ENCODE measurements at places on chromosomes 5 and 9.

DNA sequence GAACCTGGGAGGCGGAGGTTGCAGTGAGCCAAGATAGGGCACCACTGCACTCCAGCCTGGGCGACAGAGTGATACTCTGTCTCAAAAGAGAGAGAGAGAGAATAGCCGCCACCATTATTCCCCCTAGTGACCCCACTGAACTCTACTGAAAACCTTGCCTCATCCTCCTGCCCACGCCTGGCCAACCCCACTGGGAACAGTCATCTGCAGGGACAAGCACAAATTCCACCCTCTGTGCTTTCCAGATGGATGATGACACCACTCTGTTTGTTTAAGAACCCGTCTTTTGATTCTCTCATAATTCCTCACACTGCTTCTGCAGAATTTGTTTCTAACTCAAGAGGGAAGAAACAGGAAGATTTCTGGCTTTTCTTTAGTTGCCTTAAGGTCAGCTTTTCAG, 12.2 kb downstream of the BHMT2 start:
- DNase-seq, result no peak

DNA sequence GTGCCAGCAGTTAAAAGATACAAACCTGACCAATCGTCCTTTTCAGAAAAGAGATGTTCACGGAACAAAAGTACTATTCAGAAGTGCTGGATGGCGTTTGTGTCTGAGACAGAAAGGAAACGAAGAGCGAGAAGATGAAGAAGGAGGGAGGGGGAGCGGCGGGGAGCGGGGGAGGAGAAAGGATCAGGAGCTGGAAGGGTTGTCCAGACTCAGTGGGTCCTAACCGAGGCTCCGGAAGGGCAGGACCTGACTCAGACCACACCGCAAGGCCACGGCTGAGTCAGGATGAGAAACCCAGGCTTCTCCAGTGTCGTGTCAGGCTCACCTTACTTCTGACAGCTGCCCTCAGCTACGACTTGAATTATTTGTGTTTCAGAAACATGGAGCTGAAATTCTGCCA, 46.2 kb downstream of the PAX5 start:
- DNase-seq, result no peak

DNA sequence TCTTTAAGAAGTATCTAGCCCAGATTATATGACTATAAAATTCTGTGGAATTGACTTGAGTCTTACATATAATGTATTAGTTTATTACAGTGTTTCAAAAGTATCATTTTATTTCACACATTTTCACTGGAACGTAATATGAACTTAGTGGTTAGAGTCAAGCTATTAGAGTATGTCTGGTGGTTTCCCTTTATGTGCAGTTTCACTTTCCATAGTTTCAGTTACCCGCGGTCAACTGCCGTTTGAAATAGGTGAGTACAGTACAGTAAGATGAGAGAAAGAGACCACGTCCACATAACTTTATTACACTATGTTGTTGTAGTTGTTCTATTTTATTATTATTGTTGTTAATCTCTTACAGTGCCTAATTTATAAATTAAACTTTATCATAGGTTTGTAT, 50.5 kb downstream of the COMMD10 start:
- DNase-seq, result no peak

DNA sequence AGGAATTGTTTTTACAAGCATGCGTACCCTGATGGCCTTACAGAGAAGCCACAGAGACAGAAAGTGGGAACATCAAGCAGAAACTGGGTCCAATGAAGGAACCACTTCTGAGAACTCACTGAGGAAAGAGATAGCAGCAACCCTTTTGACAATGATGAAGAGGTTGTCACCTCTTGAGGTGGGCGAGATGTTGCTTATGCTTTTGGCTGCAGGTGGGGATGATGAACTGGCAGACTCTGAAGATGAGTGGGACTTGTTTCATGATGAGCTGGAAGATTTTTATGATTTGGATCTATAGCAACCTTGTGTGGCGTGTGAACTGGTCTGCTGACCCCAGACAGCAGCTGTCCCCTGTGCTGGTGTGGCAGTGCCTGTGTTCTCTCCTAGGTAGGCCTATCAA, 50.9 kb downstream of the ZNF510 start:
- DNase-seq, result no peak

- no peak for DNase-seq
Observed at GRCh38 chr5:167143716-167144115, 1147.7 kb upstream of the WWC1 start.

DNA sequence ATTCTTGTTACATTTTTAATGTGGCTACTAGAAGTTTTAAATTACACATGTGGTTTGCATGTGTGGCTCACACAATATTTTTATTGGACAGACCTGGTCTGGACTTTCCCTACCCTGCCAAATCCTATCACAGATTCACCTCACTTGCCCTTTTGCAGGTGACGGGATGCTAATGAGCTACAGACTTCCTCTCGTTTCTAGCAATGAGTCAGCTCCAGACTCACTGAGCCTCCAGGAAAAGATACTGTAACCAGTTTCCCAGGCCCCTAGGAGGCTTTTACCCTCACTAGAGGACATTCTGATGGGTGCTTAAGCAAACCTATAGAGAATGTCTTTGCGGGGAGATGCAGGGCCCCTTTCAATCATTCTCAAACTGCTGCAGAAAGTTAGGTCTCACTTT, 135.4 kb downstream of the WDR41 start:
- DNase-seq, result no peak

DNA sequence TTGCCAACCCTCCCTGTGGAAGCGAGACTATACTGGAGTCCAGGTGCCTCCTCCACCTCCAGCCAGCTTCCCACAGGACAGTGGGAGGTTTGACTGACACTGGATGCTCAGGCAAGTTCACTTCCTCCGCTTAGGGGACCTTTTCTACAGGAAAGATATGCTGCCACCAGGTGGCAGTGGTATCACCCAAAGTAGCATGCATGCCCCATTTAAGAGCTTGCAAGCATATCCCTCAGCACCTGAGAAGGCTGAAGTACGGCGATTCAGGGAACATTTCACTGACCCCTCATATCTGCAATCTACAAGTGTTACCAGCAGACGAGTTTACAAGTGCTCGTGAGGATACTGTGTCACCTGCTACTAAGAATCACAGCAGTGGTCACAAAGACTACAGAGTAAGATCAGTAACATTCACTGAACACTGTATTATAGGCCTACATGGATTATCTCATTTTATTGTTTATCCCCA, 75.5 kb downstream of the KLHL3 start:
- peak; percentile 52 for DNase-seq

DNA sequence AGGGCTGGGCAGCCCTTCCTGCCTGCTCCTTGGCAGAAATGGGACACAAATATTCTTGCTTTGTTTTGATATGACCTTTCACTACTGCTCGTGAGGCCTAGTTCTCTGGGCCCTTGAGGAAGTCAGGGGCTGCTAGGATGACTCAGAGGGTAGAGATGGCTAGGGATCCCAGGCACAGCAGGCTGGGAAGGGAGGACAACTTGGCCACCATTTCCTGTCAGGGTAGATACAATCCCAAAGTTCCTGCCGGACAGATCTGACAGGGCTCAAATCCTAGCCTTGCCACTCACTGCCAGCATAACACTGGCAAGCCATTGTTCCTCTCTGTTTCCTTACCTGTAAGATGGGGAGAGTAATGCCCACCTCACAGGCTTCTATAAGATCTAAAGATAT, 31.7 kb upstream of the MEIKIN start:
- no peak for DNase-seq

- DNase-seq, result peak; percentile 3
Observed at GRCh38 chr9:136694163-136694871, 7.1 kb upstream of the AGPAT2 start.

Measured in stromal cell of bone marrow (primary cell).